ENCODE measurements at places on chromosomes 6 and 20. TPM values are rescaled to one million over a fixed set of nuclear protein-coding genes. Genes with fewer than 3 reads are reported as not detected.

Gene LY6G6F
- total RNA-seq = not detected

Gene GATA5
- 0.39 TPM for total RNA-seq

DNA sequence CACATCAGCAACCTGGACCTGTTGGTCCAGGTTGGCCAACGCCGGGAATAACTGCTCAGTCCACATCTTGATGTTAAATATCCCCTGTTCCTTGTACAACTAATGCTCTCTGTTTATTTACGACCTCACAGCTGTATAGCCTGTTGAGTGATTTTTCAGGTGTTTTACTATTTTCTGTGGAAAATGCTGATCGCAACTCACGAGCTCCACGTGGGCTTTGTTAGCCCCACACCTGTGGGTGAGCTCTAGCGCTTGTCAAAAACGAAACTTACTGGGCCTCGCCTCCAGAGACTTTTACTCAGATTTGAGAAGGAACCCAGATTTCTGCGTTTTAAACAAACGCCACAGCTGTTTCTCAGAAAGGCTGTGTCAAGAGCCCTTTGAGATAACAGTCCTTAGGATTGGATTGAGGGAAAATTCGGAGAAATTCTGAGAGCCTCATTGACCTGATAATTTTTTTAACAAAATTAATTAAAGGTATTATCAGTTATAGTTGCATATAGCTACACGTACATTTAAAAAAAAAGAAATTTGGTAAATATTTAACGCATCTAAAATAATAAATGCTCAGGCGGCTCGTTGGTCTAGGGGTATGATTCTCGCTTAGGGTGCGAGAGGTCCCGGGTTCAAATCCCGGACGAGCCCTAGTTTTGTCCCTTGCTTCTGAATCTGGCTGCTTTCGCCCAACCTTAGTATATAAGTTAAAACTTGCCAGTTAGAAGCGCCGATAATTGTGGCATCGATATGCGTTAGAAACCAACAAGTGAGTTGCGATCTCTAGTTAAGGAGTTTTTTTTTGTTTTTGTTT, 16.7 kb downstream of the HMGN4 start:
- no peaks in the 10 kb centered on the region for H3K27me3 ChIP-seq
- no peaks in the 10 kb centered on the region for H3K36me3 ChIP-seq
- H3K27ac ChIP-seq = no peak overlapping the region
- no peak overlapping the region for H3K4me3 ChIP-seq

DNA sequence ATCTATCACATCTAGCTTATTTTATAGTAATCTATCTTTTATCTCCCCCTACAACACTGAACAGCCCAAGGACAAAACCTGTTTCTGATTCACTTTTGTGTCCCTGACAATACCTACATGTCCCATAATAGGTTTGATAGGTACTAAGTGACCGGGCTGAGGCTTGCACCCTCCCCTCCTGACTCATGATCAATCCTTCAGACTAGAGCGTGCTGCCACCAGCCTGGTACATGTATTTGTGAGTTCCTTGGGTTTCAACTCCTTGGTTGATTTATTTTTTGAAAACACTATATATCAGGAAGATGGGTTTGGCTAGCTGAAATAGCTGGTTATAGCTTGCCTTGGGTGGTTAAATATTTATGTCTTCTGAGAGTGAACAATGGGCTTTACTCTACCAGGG, 41.6 kb upstream of the RAB23 start:
- no peak overlapping the region for H3K27ac ChIP-seq
- H3K36me3 ChIP-seq = no peaks in the 10 kb centered on the region
- no peaks in the 10 kb centered on the region for H3K4me1 ChIP-seq
- H3K4me3 ChIP-seq = no peak overlapping the region

- no peak for DNase-seq
- no peaks in the 10 kb centered on the region for H3K4me1 ChIP-seq
- H3K27me3 ChIP-seq = no peaks in the 10 kb centered on the region
- no peaks in the 10 kb centered on the region for H3K36me3 ChIP-seq
- no peak overlapping the region for H3K4me3 ChIP-seq
These were observed 158.2 kb downstream of the ZMYND8 start for GRCh38 chr20:47198254-47198671.

GRCh38 chr6:52532457-52532856, 44.4 kb downstream of the TRAM2 start:
- peaks cover 18% of the 10 kb centered on the region for H3K36me3 ChIP-seq
- H3K4me1 ChIP-seq = peaks cover 9% of the 10 kb centered on the region
- no peak overlapping the region for H3K27ac ChIP-seq

- H3K4me3 ChIP-seq = no peak overlapping the region
- DNase-seq = no peak
- H3K27me3 ChIP-seq = no peaks in the 10 kb centered on the region
- H3K27ac ChIP-seq = no peak overlapping the region
- H3K36me3 ChIP-seq = no peaks in the 10 kb centered on the region
These were observed 76.5 kb downstream of the GJA10 start for GRCh38 chr6:89970609-89971337.

- no peak overlapping the region for H3K27ac ChIP-seq
- H3K36me3 ChIP-seq = no peaks in the 10 kb centered on the region
- no peaks in the 10 kb centered on the region for H3K4me1 ChIP-seq
- DNase-seq = no peak
- H3K4me3 ChIP-seq = no peak overlapping the region
These were observed 9.6 kb upstream of the MOXD1 start for GRCh38 chr6:132410830-132411229.

Measured in H9 (cell line).